Pons (tissue), 1 donor: ENCODE measurements at places on chromosomes 6 and 20.

GRCh38 chr20:49677777-49678758, 35.6 kb downstream of the B4GALT5 start:
- DNase-seq: no peak

DNA sequence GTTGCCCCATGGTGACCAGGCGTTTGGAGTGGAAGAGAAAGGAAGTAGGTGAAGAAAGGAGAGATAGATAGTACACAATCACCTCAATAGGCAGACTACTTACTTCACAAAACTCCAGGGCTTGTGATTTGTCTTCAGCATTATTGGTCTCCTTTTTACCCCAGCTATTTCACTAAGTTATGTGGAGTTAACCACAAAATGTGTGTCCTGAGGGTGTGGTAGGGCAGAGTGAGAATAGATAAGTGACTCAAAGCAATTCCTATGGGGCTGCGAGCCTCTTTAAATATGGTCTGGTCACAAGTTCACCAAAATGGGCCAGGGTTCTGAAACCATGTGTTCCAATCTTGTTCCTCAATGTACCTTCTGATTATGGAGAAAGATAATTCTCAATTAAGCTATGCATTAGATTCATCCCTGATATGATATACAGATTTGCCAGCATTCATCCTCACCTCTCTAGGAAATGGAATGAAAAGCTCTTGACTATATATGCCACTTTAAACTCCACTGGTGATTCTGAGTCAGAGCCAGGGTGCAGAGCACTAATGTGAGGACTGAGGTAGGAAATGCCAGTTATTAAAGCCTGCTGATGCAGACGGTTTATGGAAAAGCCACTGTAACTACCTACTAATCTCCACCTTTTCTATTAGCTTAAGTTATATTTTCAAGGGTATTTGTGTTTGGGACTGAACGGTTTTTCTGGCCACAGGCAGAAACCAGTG, 310.6 kb upstream of the MANEA start:
- DNase-seq: no peak

DNA sequence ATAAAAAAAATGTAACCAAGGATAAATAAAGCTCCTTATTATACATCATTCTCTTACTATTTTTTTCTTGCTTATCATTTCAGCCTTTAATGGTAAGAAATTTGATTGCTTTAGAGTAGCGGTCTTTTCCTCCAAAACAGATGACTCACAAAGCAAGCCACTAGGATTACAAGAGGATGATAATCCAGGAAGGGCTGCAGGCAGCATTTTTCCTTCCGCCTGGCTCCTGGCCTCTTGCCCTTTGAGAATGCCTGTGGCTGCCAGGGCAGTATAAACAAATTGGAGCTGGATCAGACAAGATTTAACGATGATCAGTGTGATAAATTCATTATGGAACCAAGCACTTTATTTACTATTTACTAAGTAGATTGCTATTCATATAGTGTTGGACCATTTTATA, 9.7 kb upstream of the FBXL4 start:
- DNase-seq: no peak

- no peak for DNase-seq
These were observed 202.3 kb downstream of the ERMARD start for GRCh38 chr6:169953686-169954085.

DNA sequence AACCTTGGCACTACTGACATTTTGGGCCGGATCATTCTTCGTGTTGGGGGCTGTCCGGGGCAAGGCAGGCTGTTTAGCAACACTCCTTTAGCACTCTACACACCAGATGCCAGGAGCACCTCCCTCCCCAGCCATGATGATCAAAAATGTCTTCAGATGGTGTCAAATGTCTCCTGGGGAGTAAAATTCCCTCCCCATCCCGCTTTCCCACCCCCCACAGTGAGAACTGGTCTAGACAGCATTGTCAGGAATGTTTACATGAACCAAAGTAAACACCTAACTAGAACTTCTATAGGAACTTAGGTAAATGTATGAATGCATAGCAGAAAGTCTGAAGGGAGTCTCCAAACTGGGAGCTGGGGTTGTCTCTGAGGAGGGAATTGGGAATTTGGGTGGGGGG, 70.0 kb upstream of the TOP1 start:
- DNase-seq: no peak

- no peak for DNase-seq
These were observed 12.5 kb downstream of the VSTM2L start for GRCh38 chr20:37915434-37915787.

DNA sequence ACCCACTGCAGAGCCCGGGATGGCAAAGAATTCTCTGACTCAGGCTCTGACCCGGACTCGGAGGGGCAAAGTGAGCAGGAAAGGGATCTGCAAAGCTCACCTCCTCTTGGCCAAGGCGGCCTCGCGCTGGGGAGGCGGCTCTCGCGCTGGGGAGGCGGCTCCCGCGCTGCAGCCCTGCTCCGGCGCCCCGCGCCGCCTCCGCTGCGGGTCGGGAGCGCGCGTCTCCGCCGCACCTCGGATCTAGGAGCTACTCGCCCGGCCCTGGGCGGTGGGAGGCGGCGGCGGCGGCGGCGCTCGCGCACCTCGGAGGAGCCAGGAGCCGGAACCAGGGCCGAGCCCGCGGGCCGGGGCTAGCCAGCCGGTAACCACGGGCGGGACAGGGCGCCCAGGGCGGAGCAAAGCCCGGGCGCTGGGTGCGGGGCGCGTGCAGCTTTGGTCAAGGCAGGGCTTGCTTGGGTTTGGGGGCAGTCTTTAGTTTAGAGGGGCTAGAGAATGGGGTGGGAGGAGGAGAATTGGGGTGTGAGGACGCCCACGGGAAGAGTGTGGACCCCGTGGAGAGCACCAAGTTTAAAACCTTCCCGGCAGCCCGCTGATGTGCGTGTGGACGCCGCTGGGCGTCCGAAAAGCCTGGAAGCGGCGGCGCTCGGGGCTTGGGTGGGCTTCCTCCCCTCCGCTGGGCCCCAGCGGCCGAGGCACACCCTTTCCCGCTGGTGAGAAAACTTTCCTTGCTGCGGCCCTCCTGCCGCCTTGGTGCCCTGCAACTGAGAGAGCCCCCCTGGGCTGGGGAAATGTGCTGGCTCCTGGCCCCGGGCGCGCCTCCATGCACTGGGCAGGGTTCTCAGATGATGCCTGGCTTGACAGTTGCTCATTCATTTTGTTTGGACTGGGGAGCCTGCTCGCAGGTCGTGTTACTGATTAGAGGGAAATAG, at the start of gene MRAP2:
TSS of gene MRAP2 (plus strand) at position 250 of the 929 bp plus-strand sequence. CDS start 21,547 bp downstream, outside the sequence.
- DNase-seq: no peak

DNA sequence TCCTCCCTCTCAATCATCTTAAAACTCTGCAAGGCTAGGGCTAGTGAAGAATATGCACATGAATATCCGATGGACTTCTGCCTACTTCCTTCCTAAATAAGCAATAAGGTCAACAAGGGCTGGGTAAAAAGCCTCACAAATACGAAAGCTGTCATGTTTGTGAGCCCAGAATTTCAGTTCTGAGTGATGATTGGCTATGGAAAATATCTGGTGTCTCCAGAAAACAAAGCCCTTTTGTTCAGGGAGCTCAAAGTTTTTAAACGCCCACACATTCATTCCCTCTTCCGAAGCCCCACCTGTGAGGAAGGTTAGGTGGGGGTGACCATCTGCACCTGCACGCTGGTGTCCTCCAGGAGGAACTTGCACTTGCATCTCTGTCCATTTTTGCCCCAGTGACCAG, 126.9 kb upstream of the ARMC2 start:
- no peak for DNase-seq

DNA sequence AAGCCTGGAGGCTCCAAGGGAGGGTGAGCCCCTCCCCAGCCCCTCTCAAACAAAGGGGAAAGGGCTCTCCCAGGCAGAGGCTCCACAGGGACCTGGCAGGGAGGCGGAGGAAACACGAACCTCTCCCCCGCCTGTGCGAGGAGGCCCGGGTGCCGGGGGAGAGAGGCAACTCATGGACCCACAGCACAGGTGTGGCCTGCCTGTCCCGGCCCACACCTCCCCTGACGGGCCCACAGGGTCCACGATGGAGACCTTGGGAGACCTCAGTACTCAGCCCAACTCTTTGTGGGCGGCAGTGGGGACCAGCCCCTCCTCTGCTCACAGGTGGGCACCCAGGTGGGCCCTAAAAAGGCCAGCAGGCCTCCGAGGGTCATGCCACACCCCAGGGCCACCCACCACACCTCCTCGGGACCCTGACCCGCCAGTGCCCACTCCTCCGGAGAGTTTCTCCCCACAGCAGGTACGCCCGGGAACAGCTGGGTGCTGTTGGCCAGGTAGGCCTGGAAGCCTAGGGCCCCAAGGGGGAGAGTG, 12.2 kb downstream of the LAMA5 start:
- DNase-seq: no peak

- no peak for DNase-seq
These were observed 47.0 kb downstream of the COL19A1 start for GRCh38 chr6:69913361-69913760.

DNA sequence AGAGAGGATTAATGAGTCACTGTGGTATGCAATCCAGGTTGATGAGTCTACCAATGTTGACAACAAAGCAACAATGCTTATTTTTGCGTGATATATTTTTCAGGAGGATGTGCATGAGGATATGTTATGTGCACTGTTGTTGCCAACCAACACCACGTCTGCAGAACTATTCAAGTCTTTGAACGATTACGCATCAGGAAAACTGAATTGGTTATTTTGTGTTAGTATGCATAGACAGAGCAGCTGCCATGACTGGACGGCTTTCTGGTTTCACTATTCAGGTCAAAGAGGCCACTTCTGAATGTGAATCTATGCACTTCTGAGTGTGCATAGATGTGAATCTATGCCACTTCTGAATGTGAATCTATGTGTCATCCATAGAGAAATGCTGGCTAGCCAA, 134.0 kb upstream of the GRIK2 start:
- DNase-seq: no peak

GRCh38 chr20:53935344-53936084, 134.9 kb downstream of the BCAS1 start:
- peak; percentile 53 for DNase-seq

DNA sequence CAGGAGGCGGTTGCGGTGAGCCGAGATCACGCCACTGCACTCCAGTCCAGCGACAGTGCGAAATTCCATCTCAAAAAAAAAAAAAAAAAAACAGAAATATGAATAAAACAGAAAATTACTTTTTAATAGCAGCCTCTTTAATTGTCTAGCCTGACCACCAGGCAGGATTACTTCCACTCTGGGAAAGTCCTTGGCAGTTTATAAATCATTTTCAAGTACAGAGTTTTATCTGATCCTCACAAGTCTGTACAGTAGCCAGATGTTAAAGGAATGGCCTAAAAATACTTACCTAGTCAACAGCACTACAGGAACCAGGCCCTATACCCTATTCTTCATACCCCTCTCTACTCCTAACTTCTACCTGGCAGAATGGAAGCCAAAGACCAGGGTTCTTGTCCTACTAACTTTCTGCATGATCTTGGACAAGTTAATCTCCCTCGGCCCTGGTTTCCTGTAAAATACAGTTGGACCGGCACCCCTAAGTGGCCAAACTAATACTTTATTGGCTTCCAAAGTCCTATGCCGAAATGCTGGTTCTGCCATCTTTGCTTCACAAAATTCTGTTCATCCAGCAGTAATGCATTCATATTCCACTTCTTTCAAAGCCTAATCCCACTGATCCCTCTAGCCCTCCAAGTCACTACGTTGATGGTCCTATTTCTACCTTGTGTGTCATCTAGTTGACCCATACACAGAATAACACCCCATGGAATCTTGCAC, 1.9 kb downstream of the EIF2S2 start:
- DNase-seq: no peak

DNA sequence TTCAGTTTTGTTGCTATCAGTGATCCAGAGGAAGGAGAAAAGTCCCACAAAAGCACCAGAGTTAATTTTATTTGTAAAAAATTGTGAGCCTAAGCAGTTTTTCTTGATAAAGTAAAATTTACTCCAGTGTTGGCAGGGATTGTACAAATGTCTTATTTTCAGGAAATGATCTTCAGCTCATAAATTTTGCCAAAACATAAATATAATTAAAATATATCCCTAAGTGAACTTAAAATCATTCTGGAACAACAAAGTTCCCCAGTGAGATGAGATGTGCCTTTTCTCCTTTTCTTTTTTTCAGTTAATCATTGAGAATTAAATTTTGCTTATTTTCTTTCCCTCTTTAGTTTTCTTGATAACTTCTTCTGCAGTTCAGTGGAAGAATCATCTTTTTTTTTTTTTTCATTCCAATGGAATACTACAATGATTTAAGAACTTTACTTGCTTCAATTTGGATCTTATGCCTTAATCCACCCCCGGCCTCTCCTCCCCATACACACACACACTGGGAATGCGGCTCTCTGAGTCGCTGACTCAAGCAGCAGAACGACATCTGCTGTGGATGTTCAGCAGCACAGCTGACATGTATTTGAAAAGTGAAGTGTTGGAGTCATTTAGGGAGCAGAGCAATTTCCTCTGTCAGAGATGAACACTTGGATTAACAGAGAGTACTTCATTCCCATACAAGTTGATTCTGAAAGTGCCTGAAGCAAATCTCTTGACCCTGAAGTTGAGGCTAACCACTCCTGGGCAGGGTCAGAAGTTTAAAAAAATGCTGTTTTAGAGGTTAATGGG, 27.7 kb upstream of the LAMA4 start:
- peak; percentile 43 for DNase-seq

- DNase-seq: no peak
These were observed 230.8 kb downstream of the LRFN2 start for GRCh38 chr6:40356242-40356910.

GRCh38 chr6:153031335-153031955, 28.9 kb upstream of the MTRF1L start:
- no peak for DNase-seq

DNA sequence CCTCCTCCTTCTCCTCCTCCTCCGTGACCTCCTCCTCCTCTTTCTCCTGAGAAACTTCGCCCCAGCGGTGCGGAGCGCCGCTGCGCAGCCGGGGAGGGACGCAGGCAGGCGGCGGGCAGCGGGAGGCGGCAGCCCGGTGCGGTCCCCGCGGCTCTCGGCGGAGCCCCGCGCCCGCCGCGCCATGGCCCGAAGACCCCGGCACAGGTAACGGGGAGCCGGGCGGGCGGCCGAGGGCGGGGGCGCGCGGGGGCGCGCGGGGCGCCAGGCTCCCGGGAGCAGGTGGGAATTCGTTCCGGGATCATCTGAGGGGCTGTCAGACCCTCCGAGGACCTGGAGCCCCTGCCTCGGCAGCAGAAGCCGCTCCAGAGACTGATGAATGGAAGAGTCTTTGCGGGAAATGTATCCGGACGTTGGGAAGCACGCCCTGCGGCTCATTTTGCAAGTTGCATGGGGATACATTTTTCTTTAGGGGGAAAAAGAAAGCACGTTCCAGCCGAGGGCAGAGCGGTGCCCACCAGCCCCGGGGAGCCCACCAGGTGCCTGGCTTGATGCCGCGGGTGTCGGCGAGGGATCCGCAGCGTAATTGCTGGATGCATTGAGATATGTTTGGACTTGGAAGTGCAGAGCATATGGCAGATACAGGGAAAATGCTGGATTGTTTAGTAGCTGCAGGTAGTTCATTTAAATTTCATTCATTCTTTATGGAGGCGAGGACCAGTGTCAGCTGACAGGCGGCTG, 394 bp downstream of the MYB start:
- no peak for DNase-seq
